ENCODE measurements at places on chromosomes 7 and 10.
A peak's percentile ranks its signal among the peaks of the same experiment; 100 is the strongest.

DNA sequence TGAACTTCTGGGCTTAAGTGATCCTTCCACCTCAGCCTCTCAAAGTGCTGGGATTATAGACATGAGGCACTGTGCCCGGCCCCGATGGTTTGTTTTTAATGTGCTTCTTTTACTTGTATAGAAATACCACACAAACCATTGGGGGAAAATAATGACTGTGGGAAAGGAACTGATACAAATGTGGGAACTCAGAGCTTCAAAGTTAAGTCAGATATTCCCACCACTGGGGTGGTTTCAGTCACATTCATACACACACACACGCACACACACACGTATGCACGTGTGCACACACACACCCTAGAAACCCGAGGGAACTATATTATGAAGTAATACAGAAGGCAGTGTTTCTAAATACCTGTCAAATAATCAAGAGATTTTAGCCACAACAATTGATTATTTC lies 17.0 kb downstream of the CPA4 start:
- no peak for DNase-seq

- no peak for DNase-seq
Measured at GRCh38 chr10:35569836-35570235, 35.3 kb upstream of the GJD4 start.

- peak; percentile 81 for DNase-seq
Measured at GRCh38 chr7:119270045-119270464, 1002.9 kb upstream of the KCND2 start.

DNA sequence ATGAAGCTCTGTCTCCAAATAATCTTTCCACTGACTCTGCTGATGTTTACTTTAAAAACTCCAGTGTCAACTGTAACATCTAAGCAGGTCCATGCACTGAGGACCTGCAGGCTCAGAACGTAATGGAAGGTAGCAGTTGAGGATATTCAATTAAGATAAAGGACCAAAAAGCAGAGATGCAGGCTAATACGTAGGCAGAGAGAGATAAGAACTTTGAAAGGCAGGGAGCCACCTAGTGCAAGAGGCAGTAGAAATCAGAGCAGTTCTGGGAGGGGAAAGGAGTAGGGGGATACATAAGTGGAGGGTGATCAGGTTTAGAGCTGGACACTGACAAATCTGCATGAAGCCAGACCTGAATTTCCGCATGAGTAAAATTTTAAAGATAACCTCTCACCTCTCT lies 114.5 kb upstream of the POM121L12 start:
- no peak for DNase-seq

DNA sequence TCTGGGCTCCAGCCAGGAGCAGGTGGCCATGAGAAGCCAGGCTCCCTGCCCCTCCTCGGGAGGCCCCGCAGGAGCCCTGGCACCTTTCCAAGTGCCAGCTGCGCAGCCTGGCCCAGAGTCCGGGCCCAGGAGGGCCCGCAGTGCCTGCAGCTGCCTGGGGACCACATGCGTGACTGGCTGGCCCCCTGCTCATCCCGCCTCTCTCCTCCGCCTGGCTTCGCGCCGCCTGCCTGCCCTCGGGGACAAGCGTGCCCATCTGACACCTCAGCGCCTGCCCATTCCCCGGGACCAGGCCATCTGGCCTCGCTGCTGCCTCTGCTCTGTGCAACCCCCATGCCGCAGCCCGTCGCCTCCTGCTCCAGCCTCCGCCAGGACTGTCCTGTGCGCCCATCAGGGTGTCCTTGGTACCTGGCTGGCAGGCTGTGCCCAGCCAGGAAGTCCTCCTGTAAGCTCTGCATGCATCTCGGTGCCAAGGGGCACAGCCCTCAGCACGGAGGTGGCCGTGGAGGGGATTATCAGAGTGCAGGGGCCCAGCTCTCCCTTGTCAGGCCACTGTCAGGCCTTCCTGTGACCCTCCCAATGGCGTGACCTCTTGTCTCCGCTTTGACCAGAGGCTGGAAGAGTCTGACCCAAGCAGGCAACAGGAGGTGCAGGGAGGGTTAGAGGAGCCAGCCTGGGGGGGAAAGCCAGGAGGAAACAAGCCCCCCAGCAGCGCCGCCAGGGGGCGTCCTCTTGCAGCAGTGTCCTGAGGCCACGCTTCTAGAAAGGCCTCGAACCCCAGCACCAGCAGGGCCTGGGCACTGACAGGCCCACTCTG lies 50.5 kb downstream of the TMEM209 start:
- no peak for DNase-seq

- DNase-seq = no peak
Measured at GRCh38 chr7:20557116-20557515, 58.4 kb upstream of the ABCB5 start.

- DNase-seq = no peak
Measured at GRCh38 chr7:152848026-152848425, 88.5 kb downstream of the ACTR3B start.

GRCh38 chr7:75656740-75657139 lies 82.0 kb downstream of the HIP1 start:
- peak; percentile 12 for DNase-seq

- DNase-seq = no peak
Measured at GRCh38 chr7:48428091-48428684, 256.9 kb downstream of the ABCA13 start.

DNA sequence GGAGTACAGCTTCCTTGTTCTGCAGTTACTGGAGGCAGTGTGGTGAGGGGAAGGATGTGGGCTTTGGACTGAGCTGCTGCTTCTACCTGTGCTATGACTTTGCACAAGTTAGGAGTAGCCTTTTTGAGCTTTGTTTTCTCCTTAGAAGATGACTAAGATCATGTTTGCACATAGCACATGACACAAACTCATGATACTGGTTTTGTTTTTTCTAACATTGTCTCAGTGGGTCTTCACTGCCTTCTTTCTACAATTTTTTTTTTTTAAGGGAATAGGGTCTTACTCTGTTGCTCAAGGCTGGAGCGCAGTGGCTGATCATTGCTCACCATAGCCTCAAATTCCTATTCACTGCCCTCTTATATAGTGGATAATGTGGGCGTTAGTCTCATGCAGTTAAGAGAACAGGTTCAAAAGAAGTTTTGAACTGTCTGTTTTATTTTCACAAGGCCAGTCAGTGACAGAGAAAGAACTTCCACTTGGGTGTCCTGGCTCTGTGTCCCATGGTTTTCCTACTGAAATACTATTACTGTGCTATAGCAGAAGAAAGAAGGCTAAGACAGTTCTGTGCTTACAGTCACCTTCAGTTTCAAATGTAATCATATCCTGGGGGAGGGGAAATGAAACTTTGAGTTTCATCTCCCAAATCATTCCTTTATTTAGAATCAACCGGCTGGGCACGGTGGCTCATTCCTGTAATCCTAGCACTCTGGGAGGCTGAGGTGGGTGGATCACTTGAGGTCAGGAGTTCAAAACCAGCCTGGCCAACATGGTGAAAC lies 72.0 kb downstream of the KAT6B start:
- DNase-seq = no peak

GRCh38 chr10:113381981-113382509 lies 170.8 kb upstream of the HABP2 start:
- DNase-seq = peak; percentile 73

DNA sequence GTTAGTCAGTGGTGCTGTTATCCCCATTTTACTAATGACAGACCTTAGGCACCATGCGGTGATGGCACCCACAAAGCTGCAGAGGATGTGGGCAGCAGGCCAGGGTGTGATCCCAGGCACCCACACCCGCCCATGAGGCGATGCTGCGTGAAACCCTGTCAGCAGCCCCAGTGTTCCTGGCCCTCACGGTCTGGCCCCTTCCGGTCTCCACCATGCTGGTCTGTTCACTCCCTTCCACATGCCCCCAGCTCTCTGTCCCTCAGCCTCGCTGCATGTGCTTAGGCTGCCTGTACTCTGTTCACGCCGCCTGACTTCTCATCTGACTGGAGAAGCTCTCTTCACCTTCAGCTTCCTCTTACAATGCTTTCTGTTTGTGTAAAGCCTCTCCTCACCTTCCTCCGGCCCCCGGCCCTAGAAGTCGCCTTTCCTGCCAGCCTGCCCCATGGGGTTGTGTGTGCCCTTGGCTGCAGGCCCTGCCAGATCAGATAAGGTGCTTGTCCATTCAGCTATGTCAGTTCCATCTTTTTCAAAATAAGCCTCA lies 17.6 kb upstream of the ORAI2 start:
- DNase-seq = no peak

GRCh38 chr7:159040912-159041711 lies 103.6 kb downstream of the VIPR2 start:
- DNase-seq = no peak

DNA sequence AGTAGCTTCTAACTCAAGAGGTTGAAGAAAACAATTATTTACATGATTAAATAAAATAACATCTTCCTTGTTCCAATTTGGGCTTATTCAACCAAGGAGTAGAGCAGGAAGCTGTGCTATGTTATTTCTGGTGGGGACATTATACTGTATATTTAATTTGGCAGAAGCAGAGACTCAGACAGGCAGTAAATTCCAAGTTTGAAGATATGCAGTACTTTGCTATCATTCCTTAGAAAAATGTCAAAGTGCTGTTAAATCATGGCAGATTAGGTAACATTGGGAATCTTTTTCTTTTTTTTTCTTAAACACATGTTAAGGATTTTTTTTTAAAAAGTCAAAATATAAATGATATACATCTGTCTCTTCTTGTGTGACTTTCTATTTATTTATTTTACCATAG lies 190.1 kb downstream of the SUGCT start:
- DNase-seq = peak; percentile 47

DNA sequence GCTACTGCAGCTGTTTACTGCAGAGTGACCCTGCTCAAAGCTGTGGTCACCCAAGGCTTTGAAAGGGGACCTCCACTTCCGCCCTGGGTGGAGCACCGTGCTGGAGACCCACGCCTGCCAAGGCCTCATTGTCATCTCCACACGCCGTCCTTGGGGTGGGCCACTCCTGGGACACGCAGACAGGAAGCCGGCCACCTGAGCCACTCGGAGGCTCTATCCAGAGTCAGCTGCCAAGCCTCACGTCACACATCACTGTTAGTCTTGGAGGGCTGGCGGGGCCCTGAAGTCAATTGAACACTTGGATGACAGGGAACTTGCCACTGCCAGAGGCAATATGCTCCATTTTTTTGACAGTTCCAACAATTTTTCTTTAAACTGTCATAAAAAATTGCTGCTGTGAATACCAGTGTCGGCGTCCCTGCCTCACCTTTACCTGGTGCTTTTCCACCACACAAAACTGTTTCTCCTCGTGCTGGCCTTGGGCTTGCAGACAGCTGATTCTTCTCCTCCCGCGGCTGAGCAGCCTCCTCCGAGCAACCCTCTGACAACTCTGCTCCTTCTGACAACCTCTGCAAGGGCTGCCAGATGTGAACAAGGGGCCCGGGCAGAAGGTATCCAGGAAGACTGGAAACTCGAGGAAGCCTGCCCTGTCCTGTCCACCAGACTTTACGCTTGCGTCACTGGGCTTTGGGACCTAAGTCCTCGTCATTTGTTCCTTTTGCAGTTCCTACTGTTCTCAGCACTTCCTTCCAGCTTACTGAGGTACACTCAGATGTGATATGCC lies 81.9 kb downstream of the EGFR start:
- no peak for DNase-seq

DNA sequence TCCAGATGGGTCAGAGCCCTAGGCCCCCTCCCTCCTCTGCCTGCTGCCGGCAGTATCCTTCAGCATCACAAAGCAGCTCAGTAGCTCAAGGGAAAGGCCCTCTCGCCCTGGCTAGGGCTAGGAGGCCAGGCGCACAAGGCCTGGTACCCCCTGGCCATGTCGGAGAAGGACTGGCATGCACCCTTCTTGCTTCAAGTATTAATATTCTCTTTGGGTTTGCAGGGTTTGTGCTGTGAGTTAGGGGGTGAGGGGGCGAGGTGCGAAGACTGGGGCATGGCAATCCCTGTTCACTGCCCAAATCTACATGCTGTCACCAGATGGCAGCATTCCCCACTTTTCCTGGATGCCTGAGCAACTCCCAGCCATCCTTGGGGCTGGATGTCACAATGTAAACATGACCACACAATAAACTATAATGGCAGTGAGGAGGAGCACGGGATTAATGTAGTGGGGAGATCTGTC lies 105.2 kb downstream of the NEURL1 start:
- DNase-seq = peak; percentile 82

- DNase-seq = no peak
Measured at GRCh38 chr7:88316456-88316855, 9.8 kb upstream of the STEAP4 start.

- DNase-seq = no peak
Measured at GRCh38 chr10:22483132-22483531, 137.8 kb downstream of the SPAG6 start.

- no peak for DNase-seq
Measured at GRCh38 chr7:131919920-131920709, 363.7 kb upstream of the PODXL start.

DNA sequence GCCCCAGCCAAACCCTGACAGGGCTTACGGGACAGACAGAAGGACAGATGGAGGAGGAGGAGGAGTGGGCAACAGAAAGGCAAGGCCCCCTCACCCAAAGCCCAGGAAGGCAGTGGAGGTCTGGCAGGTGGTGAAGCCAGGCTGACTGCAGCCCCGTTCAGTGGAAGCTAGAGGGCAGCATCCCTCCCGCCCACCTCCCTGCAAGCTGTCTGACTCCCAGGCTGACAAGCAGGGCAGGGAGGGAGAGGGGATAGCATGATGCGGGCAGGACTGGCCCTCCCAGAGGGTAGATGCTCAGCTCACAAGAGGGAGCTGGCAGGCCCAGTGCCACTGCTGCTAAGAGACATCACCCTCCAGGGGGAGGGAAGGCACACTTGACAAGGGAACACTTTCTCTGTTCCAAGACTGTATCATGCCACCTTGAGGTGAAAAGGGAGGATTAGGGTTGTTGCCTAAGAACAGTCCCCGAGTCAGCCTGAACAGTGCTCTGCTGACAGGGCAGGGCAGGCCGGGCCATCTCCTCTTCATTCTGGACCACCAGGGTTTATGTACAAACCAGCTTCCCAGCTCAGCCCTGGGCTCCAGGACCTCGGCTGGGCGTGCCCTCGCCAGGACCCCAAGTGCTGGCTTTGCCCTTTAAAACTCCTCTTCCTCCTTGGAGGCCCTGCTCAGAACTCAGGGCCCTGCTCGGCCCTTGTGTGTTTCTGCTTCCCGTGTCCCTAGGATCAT lies 61.8 kb downstream of the RASGEF1A start:
- DNase-seq = peak; percentile 64

GRCh38 chr10:5843686-5844344 lies 30.6 kb upstream of the GDI2 start:
- DNase-seq = no peak

GRCh38 chr10:129893104-129894089 lies 70.7 kb downstream of the EBF3 start:
- DNase-seq = no peak

GRCh38 chr7:1246160-1246870 lies 13.6 kb downstream of the UNCX start:
- DNase-seq = no peak

DNA sequence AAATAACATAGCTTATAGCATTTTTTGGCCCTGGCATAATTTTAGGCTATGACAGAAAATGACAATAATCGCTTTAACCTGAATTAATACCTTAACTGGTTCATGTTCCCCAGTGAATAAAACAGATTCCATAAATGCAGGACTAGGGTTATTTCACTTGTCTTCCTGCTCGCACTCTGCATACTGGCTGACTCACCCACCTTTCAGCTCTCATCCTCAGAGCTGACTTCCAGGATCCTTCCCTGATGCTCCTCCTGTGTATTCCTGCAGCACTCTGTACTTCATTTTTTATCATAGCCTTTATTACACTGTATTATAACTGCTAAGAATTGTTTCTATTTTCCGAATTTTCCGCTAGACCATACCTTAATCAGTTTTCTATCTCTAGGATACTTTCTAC lies 123.7 kb downstream of the AVL9 start:
- DNase-seq = no peak
